ENCODE measurements at places on chromosomes 16 and 17.
A peak's percentile ranks its signal among the peaks of the same experiment; 100 is the strongest.

DNA sequence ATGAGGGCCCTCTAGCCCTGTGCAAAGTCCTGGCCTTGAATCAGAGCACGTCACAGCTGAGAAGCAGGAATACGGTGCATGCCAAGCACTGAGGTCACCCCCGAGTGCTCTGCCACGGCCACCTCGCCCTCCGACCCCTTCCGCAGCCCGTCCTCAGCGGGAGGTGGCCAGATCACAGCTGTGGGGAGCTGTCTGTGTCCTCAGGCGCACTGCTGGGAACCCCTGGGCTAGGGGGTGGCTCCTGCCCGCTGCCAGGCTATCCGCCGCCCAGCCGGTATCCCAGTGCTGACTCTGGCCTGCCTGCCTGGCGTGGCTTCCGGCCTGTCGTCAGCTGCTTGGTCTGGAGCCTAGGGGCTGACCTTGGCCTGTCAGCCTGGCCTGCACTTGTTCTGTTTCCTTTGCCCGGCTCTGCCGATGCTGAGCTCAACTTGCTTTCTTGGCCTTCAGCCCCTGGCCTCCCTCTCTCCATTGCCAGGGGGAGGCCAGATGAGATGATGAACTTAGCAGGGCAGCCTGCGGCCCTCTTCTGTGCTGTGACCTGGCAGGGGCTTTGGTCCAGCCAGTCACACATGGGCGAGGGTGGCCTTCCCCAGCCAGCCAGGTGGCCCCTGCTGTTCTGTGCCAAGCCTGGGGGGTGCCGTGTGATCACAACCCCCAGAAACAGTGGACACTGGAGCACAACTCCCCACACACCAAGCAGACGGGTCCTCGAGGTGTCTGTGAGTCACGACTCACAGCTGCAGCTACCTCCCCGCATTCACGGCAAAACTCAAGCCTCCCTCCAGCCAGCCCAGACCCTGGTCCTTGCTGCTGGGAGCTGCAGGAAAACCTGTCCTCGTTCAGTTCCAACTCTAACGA lies 77.3 kb downstream of the ZDHHC7 start:
- DNase-seq, result no peak

DNA sequence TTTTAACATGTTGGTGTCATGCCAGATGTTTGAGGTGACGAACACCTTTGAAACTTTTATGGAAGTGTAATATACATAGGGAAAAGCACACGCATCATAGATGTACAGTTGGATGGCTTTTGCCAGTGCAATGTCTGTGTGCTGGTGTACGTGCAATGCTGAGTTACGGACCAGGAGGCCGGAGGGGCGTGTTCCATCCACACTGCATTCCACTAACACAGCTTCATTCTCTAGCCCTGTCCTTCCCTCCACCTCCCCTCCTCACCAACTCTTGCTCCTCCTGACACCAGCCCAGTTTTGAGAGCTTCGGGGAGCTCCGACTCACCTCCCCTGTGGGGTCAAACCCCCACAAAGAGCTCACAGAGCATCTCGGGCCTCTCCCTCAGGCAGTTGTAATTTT lies 358.8 kb downstream of the C16orf95 start:
- DNase-seq, result no peak

DNA sequence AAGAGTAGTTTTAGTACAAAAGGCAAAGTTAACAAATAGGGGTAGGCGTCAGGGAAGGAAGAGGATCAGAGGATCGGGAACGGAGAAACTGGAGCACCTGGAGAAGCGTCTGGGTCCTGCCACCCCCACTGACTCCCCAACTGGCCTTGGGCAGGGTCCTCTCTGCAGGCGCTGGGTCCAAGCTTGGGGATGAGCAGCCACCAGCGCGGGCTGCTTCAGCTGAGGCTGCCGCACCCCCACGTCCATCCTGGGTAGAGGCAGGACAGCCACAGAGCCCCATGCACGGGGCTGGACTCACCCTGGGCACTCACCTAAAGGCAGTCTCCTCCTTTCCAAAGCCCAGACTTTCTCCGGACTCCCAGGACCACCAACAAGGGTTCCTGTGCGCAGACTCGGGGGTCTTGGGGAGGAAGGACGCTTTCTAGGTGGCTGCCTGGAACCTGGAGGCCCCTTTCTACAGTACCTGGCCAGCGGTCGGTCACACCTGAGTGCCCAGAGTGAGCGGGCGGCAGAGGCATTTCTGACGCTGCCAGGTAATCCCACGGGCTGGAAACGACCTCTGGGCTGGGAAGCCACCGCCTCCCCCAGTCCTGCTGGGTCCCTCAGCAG lies 1.1 kb downstream of the HS3ST6 start:
- DNase-seq, result no peak

- no peak for DNase-seq
These were observed 14.8 kb downstream of the CYB5D2 start for GRCh38 chr17:4157618-4158333.

DNA sequence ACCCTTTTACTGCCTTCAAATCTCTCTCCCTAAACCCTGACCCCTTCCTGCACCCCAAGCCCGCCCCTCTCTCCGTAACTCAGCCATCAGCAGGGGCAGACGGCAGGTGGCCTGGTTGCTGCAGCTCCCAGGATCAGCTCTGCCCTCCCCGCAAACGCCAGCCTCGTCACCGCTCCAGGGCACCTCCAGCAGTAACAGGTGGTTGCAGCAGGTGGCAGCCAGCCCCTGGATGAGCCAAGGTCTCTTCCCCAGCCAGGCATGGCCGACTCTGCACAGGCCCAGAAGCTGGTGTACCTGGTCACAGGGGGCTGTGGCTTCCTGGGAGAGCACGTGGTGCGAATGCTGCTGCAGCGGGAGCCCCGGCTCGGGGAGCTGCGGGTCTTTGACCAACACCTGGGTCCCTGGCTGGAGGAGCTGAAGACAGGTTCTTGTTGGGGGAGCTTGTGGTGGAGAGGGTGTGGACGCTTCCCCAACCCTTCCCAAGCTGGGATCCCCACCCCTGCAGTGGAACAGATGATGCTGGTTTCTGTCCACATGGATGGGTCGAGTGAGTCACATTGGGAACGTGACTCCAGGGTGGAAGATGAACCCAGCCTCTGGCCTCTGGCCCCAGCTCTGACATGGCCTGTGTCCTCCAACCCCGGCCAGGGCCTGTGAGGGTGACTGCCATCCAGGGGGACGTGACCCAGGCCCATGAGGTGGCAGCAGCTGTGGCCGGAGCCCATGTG lies 558 bp downstream of the HSD3B7 start:
- no peak for DNase-seq

- peak; percentile 70 for DNase-seq
These were observed 6.4 kb upstream of the LGALS3BP start for GRCh38 chr17:78986048-78986648.

DNA sequence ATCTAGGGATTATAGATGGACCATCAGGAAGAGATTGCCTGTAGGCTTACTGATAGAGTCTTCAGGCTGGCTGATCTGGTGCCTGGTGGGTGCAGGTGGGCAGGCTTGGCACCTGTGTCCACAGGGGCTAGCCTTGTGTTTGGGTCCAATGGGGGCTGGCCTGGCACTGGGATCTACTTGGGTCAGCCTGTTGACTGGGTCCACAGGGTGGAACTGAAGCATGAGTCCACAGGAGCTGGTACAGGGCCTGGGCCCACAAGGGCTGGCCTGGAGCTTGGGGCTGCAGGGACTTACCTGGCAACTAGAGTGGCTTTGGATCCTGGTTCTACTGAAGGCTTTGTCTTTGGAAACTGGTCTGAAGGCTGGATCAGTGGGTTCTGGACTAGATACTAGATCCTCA lies 1217.7 kb downstream of the CDH11 start:
- DNase-seq, result no peak

GRCh38 chr16:48450367-48450766 lies 65.2 kb upstream of the SIAH1 start:
- DNase-seq, result no peak

DNA sequence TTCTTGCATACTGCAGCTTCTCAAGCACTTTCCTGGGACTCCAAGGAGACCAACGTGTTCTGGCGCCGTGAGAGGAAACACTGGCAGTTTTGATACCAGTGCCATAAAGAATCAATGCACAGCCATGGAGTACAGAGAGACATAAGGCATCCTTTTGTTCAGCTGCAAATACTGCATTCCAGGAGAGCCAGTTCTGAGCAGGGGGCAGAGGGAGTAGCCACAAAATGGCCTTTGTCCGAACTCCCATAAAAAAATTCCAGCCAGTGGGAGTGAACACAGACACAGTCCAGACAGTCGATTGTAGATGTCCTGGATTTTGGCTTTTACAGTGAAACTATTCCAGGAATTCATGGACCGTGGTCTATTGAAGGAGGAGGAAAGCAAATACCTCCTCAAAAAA lies 36.2 kb upstream of the TEKT3 start:
- DNase-seq, result no peak

DNA sequence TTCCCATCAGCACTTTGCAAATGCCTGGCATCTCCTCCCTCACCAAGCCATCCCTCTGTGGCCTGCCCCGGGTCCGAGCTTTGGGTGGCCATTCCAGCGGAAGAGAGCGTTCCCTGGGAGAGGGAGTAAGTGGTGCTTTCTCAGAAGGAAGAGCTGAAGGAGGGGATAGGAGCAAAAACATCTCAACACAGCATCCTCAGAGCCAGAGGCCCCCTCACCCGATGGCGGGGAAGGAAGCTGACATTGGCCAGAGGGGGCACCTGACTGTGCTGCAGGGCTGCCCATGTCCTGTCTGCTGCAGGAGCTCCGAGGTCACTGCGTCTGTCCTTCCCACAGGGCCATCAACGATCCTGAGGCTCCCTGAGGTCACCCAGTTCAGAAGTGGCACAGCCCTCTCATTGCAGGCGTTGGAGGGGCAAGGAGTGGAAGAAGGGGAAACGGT lies 427 bp upstream of the TLCD3B start:
- DNase-seq, result no peak

GRCh38 chr17:43125967-43126910 lies 1.1 kb upstream of the BRCA1 start:
- no peak for DNase-seq

DNA sequence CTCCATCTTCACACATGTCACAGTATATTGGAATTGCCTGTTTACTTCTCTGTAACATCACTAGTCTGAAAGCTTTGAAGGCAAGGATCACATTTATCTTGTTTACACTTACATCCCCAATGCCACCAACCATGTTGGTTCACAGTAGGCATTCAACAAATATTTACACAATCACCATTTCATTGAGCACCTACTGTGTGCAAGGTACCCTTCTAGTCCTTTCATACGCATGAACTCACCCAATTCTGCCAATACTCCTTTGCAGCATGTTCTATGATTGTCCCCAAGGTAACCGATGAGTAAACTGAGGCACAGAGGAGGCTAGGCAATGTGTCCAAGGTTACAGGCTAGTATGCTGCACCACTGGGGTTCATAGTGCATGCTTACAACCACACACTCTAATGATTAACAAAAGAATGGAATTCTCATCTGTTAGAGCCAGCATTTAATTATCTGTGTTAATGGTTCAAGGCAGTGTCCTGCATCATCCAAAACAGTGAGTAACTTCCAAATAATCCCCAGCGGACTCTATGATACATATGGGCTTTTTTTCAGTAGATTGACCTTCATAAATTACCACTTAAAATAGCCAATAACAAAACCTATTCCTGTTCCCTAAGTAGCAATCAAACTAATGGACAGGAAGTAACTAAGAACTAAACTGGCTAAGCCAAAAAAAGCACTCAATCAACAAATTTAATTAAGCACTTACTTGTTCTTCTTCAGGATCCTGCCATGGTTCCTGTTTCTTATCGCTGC lies 364.5 kb upstream of the XYLT1 start:
- no peak for DNase-seq

DNA sequence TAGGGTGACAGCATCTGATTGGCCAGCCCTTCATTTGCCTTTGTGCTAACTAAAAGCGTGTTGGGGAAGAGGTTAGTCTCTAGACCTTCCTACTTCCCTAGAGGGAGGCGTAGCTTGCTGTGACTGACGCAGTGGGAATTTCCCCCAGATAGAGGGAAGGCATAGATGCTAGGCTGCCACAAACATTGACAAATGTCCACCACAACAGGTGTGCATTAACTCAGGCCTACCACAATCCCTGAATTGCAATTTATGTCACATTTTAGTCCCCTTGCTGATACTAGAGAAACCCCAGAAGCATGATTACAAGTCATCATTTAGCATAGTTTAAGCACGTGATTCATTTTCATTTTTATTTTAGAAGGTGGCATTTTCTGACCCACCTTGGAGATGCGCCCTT lies 76.3 kb upstream of the WSB1 start:
- peak; percentile 67 for DNase-seq

- no peak for DNase-seq
These were observed 820 bp downstream of the TLCD1 start for GRCh38 chr17:28725166-28725659.

- DNase-seq, result no peak
These were observed 1.5 kb upstream of the LIMD2 start for GRCh38 chr17:63701456-63701820.

DNA sequence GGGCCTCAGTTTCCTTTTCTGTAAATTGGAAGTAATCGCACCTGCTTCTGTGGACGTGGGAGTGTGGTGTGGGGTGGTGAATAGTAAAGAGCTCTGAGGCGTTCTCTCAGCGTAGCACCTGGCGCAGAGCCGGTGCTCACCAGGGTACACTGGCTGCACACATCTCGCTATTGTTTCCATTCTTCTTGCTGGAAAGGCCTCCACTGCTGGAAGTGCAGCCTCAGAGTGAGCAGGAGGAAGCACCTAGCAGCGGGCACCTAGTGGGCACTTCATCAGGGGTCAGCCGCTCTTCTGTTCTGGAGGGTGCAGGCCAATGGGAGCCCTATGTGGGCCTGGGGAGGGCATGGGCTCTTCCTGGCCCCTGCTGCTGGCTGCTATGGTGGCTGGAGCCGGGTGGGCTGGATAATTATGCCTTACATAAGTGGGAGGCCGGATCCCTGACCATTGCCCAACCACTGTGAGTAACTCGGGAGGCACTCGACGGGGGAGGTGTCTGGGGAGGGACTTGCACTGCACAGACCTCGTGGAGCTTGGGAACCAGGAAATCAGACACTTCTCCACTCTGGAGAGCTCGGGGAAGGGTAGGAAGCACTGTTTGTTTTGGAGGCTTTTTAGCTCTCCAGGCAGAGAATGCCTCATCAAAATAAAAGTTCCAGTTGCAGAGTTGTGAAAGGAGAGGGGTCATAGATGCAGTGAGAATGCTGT lies 1.7 kb downstream of the MAP2K3 start:
- DNase-seq, result no peak

DNA sequence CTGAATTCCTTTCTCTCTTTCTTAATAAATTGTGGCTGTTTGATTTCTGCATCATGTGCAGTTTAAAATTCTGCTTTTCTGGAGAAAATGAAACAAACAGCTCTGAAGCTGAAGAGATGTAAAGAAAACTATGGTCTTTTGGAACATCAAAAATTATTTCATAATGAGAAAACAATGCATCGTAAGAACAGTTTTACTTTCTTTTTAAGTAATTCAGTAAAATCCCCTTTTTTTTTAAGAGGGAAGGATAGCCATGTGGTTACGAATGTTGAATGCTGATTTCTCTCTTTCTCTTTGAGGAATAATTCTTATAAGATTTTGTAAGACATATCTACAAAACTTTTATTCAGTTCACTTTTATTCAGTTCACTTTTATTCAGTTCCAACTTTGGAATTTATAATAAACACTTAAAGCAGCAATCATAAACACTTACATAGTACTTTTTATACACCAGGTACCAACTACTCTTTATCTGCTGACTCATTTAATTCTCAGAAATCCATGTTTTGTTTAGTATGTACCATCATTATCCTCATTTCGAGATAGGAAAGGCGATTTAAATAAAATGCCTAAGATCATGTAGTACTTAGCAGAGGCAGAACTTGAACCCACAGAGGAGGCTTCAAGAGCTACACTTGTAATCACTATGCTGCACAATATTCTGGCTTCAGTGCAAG lies 26.6 kb downstream of the CNTNAP4 start:
- DNase-seq, result no peak

GRCh38 chr17:81366648-81367047 lies 28.6 kb upstream of the BAHCC1 start:
- DNase-seq, result no peak
